Gastroesophageal sphincter (tissue), 4 donors: ENCODE measurements at places on chromosomes 7 and 10. TPM values are rescaled to one million over a fixed set of nuclear protein-coding genes. Genes with fewer than 3 reads are reported as not detected.

DNA sequence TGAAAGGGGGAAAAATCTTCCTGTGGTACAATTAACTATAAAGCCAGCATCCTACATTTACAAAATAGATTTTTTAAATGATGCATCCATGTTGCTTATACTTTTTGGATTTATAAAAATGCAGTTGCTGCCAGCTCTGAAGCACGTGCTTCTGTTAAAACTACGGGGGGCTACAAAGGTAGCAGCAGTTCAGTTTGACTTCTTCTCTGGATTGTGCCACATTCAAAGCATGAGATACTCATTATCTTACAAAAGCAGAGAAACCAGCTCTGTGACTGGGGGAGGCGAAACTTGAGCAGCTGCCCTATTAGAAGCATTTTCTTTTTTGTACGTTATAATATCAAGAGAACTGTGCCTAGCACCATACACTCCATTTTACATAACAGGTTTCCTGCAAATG is 31.1 kb downstream of the NEUROD6 start:
- H3K4me1 ChIP-seq, result no peaks in the 10 kb centered on the region
- no peak overlapping the region for H3K27ac ChIP-seq
- no peaks in the 10 kb centered on the region for H3K36me3 ChIP-seq

DNA sequence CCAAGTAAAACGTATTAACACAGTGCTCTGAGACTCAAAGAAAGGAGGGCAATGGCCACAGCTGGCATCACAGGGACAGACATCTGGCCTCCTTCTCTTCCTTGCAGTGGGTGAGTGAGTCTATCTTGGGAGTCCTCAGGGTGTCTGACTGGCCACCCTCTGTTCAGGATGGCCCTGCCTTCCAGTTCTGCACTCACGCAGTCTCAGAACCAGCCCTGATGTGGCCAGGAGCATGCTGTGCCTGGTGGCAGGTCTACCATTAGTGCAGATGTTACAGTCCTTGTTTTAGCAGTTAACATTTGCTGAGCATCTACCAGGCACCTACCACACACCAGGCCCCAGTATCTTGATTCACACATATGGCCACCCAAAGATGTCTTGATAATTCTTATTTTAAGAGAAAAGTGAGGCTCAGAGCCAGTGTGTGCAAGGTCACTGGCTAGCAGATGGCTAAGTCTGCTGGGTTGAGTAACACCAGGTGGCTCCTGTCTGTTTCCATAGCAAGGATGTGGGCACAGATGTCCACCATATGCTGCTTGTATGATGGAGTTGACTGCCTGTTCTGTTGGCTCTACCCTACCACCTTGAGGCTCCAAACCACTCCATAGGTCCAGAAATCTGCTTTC is 23.2 kb upstream of the ARHGAP22 start:
- no peak overlapping the region for H3K4me3 ChIP-seq
- H3K27ac ChIP-seq, result no peak overlapping the region
- no peaks in the 10 kb centered on the region for H3K27me3 ChIP-seq
- no peaks in the 10 kb centered on the region for H3K36me3 ChIP-seq
- H3K4me1 ChIP-seq, result no peaks in the 10 kb centered on the region
- ATAC-seq, result no peak

DNA sequence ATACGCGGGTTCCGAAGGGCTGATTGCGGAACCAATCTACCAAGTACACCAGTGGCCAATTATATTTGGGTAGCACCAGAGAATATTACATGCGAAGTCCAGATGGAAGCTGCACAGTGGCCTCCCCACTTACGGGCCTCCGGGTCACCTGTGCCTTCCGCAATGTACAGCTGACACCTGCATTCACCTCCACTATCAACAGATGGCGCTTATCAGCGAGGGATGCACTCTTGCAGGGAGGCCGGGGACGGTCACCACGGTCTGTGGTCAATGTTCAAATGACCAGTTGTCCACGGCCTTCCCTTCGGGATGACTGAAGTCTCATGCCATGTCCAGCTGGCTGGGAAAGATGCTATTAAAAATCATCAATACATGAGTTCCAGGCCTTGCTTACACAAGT is 47.6 kb downstream of the SLIT1 start:
- no peaks in the 10 kb centered on the region for H3K36me3 ChIP-seq
- H3K27ac ChIP-seq, result no peak overlapping the region
- H3K4me3 ChIP-seq, result no peak overlapping the region
- peaks cover 33% of the 10 kb centered on the region for H3K27me3 ChIP-seq
- H3K4me1 ChIP-seq, result no peaks in the 10 kb centered on the region

The ASAH2B gene
- total RNA-seq, result 3.6 TPM
